ENCODE measurements at places on chromosomes 5 and 9.

- no peaks in the 10 kb centered on the region for H3K27me3 ChIP-seq
- no peak overlapping the region for H3K27ac ChIP-seq
- peaks cover 10% of the 10 kb centered on the region for H3K4me1 ChIP-seq
- DNase-seq, result no peak
- H3K4me3 ChIP-seq, result no peak overlapping the region
Measured at GRCh38 chr5:143921525-143922311, 109.8 kb downstream of the HMHB1 start.

DNA sequence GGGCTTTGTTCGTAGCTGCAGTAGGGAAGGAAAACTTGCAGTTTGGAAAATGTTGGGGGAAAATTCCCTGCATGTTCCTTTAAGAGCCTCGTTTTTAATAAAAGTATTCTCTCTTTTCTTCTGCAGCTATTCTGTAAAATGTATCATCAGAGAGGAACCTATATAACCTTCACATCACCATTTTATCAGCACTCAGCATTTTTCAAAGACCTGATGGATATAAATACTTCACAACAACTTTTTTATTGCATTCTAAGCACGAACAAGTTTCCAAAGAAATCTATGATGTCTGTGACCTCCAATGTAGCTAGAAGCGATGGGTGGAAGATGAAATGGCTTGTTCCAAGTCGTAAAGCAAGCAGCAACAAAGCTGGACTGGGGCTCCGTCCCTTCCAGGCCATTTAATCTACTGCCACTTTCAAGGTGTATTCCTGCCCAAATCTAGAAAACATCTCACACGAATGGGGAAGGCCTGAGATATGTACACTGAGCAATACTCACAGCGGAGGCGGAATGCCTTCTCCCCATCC is 84.0 kb downstream of the NSUN2 start:
- no peak overlapping the region for H3K4me3 ChIP-seq
- no peak overlapping the region for H3K27ac ChIP-seq
- H3K4me1 ChIP-seq, result no peaks in the 10 kb centered on the region
- no peaks in the 10 kb centered on the region for H3K27me3 ChIP-seq
- no peak for DNase-seq
- no peaks in the 10 kb centered on the region for H3K36me3 ChIP-seq

GRCh38 chr5:56516441-56516840 is 283.3 kb upstream of the ANKRD55 start:
- no peak overlapping the region for H3K27ac ChIP-seq
- no peak for DNase-seq
- no peaks in the 10 kb centered on the region for H3K27me3 ChIP-seq
- H3K4me3 ChIP-seq, result no peak overlapping the region
- H3K4me1 ChIP-seq, result peaks cover 18% of the 10 kb centered on the region

DNA sequence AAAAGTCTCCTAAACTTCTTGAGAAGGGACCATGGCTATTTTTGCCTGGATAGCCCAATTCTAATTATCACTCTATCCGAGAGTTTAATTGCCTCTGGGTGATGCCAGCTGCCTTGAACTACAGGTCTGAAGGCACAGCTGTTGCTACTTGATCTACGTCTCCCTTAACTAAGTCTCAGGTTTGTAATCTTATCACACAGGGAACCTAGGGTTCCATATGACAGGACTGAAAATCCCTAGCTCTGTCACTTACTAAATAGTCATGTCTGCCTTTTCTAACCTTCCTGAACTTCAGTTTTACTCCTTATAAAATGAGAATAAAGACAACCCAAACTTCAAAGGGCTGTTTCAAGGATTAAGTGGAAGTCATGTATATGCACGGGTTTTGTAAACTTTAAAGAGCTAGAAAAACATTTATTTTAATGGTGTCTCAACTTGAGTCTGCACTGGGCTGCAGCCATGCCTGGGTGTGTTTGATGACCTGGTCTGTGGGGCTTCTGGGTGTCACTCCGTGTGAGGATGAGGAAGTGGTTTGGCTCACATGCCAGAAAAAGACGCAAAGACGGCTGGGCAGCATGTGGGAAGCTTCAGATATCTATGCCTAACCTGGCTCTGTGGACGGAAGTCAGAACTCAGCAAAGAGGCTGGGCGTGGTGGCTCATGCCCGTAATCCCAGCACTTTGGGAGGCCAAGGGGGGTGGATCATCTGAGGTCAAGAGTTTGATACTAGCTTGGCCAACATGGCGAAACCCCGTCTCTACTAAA is 129.3 kb upstream of the SLC44A1 start:
- peaks cover 2% of the 10 kb centered on the region for H3K27me3 ChIP-seq
- H3K4me1 ChIP-seq, result peaks cover 10% of the 10 kb centered on the region
- H3K36me3 ChIP-seq, result no peaks in the 10 kb centered on the region
- no peak overlapping the region for H3K27ac ChIP-seq
- H3K4me3 ChIP-seq, result no peak overlapping the region
- DNase-seq, result no peak

All from activated T-helper 2 cell treated with anti-CD3 and anti-CD28 coated beads, Interferon-gamma antibody, Interleukin-2, Interleukin-4, amounts not matched to agents 10 μg/mL and 5 μg/mL and 100 μg/mL, durations not matched to agents 14 hours and 24 hours and 36 hours (primary cell).